ENCODE measurements at places on chromosomes 1 and 21. TPM values are rescaled to one million over a fixed set of nuclear protein-coding genes. Genes with fewer than 3 reads are reported as not detected.
A peak's percentile ranks its signal among the peaks of the same experiment; 100 is the strongest.

The AJAP1 gene
- 0.08 TPM for total RNA-seq

The CAPZA1 gene
- total RNA-seq, result 46.0 TPM

The PRDX6 gene
- 512 TPM for total RNA-seq

The CC2D1B gene
- 11.0 TPM for total RNA-seq

The CHD5 gene
- 0.07 TPM for total RNA-seq

The OLIG1 gene
- not detected for total RNA-seq

The PRRX1 gene
- 23.9 TPM for total RNA-seq

- no peaks in the 10 kb centered on the region for H3K36me3 ChIP-seq
- no peak overlapping the region for H3K4me3 ChIP-seq
- no peak overlapping the region for H3K27ac ChIP-seq
- no peak for DNase-seq
Measured at GRCh38 chr1:177307771-177308170, 137.0 kb downstream of the BRINP2 start.

GRCh38 chr1:178693366-178693765 is 31.7 kb upstream of the RALGPS2 start:
- H3K27me3 ChIP-seq, result no peaks in the 10 kb centered on the region
- DNase-seq, result no peak
- H3K36me3 ChIP-seq, result no peaks in the 10 kb centered on the region
- no peaks in the 10 kb centered on the region for H3K4me1 ChIP-seq
- H3K27ac ChIP-seq, result no peak overlapping the region

GRCh38 chr1:151325646-151326429 is 1.4 kb downstream of the PI4KB start:
- H3K4me3 ChIP-seq, result peak overlapping the region; percentile 90
- H3K27ac ChIP-seq, result peak overlapping the region; percentile 91
- no peaks in the 10 kb centered on the region for H3K4me1 ChIP-seq
- peaks cover 34% of the 10 kb centered on the region for H3K36me3 ChIP-seq

GRCh38 chr1:110390096-110390495 is 730 bp downstream of the SLC16A4 start:
- DNase-seq, result peak; percentile 75
- H3K27ac ChIP-seq, result peak overlapping the region; percentile 29
- no peaks in the 10 kb centered on the region for H3K27me3 ChIP-seq
- H3K4me3 ChIP-seq, result peak overlapping the region; percentile 30

- H3K4me1 ChIP-seq, result no peaks in the 10 kb centered on the region
- H3K4me3 ChIP-seq, result no peak overlapping the region
- no peak overlapping the region for H3K27ac ChIP-seq
- DNase-seq, result no peak
- H3K36me3 ChIP-seq, result no peaks in the 10 kb centered on the region
Measured at GRCh38 chr1:41780916-41781315, 137.8 kb downstream of the HIVEP3 start.

GRCh38 chr1:53578358-53578757 is 119.2 kb downstream of the DMRTB1 start:
- no peaks in the 10 kb centered on the region for H3K27me3 ChIP-seq
- no peak for DNase-seq
- H3K27ac ChIP-seq, result no peak overlapping the region
- no peak overlapping the region for H3K4me3 ChIP-seq
- H3K36me3 ChIP-seq, result no peaks in the 10 kb centered on the region

DNA sequence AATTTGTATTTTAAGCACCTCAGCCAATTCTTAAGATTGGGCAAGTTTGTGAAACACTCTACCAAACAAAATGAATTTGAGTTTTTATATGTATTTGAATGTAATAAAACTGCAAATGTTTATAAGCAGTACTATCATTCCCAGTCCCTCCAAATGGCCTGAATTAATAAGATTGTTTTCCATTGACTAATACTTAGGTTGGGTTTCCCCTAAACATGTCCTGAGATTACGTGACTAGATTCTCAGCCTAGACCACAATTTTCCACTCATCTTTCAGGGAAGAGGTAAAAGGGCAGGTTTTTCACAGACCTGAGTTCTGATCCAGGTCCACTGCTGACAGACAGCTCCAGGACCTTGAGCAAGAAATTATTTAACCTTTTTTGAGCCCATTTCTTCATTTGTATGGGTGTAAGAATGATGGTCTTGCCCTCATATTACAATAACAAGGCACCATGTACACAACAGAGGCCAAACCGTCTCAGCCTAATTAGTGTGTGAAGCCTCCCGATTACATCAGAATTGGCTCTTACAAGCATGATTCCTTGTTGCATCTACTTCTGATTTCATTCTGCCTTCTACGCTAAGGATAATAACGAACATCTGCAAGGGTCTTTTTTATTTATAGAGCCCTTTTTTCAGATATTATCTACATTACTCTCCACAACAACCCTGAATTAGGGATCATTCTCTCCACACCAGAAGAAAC is 51.2 kb downstream of the BEND5 start:
- no peak overlapping the region for H3K4me3 ChIP-seq
- no peak overlapping the region for H3K27ac ChIP-seq
- peaks cover 9% of the 10 kb centered on the region for H3K36me3 ChIP-seq
- H3K4me1 ChIP-seq, result no peaks in the 10 kb centered on the region
- DNase-seq, result no peak

- H3K4me1 ChIP-seq, result no peaks in the 10 kb centered on the region
- peaks cover 55% of the 10 kb centered on the region for H3K36me3 ChIP-seq
- no peak overlapping the region for H3K27ac ChIP-seq
- no peaks in the 10 kb centered on the region for H3K27me3 ChIP-seq
- no peak for DNase-seq
Measured at GRCh38 chr1:108785264-108785663, 38.8 kb downstream of the STXBP3 start.

DNA sequence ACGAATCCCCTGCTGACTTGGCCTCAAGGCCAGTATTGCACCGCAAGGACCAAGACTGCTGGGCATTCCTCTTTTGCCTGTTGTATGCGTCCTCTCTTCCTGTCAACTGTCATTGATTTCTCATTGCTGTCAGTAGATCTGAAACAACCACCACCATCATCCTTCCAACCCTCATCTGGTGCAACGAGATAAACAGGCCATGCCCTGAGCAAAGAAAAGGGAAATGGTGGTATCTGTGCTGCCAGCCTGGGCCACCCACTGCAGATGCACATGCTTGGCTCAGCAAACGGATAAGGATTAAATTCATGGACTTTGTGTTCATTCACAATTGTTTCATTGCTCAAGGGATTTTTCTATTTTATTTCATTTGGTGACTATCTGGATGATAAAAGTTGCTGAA is 13.6 kb downstream of the OXCT2 start:
- no peak for DNase-seq
- H3K27ac ChIP-seq, result no peak overlapping the region
- peaks cover 47% of the 10 kb centered on the region for H3K36me3 ChIP-seq

DNA sequence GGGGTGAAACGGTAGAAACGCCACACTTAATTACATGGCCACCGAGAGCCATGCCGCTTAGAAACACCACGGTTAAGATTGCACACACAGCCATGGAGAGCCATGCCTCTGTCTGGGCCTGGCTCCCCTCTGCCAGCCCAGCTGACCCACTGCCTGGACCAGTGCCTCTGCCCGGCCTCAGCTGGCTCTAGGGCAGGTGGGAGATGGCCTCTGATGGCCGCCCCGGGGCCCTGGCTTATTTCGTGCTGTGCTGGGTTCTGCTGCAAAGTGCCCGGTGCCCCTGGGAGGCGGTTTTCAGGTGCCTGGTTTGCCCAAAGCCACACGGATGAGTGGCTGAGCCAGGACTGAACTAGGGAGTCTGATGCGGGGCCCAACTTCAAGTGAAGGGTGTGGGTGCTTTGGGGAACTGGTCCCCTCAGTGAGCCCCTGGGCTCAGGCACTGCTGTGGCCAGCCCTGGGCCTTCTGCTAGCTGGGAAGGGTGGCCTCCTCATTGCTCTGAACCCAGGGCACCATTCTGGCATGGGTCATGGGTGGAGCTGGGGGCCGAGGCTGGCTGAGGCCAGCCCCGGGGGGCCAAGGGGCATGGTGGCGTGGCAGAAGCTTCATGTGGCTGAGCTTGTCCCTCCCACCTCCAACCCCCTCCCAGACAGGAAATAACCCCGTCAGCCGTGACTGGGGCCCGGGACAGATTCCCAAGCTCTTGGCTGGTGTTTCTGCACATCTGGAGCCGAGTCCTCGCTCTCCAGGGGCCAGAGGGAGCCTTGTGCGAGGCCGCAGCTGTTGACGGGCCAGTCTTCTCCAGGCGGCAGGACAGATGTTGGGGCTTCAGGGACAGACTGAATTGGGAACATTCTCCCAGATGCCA is 1.9 kb upstream of the GPR153 start:
- no peaks in the 10 kb centered on the region for H3K36me3 ChIP-seq
- H3K27me3 ChIP-seq, result no peaks in the 10 kb centered on the region
- DNase-seq, result no peak

Data from right atrium auricular region (tissue), 2 donors.